HCEC 1CT (cell line): ENCODE measurements at places on chromosomes 7 and 10.
A peak's percentile ranks its signal among the peaks of the same experiment; 100 is the strongest.

- DNase-seq, result no peak
These were observed 54.1 kb upstream of the OPN4 start for GRCh38 chr10:86600296-86600695.

DNA sequence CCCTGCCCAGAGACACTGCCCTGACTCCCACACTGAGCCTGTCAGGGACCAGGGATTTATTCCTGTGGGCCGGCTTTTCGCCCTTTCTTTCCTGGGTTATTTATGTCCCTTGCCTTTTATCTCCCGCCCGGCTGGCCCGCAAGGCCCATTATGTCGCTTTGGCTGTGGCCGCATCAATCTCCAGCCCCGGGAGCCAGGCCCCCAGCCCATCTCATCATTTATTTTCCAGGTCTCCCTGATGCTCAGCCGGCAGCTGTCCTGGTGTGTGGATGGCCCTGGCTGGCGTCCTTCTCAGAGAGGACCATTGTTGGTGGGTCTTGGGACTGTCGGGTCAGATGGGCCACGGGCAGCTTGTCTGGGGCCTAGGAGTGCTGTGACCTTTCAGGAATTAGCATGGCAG lies 82.3 kb downstream of the FAM241B start:
- DNase-seq, result no peak

- DNase-seq, result no peak
These were observed 64.0 kb downstream of the LRRC4 start for GRCh38 chr7:127967281-127967680.

- DNase-seq, result no peak
These were observed 327.1 kb downstream of the FRMD4A start for GRCh38 chr10:14003517-14004184.

- no peak for DNase-seq
These were observed at the start of gene STAMBPL1 for GRCh38 chr10:88879534-88880281. Gene STAMBPL1 (plus strand): TSS chr10:88880245. CDS start chr10:88901709, 21,464 bp downstream.

GRCh38 chr10:126373147-126373546 lies 15.1 kb downstream of the ADAM12 start:
- DNase-seq, result no peak

- no peak for DNase-seq
These were observed 547.7 kb upstream of the DPP6 start for GRCh38 chr7:153504288-153505075.

GRCh38 chr7:122543891-122544290 lies 155.0 kb downstream of the RNF133 start:
- no peak for DNase-seq

GRCh38 chr10:21700474-21700873 lies 166.4 kb downstream of the MLLT10 start:
- DNase-seq, result no peak

GRCh38 chr10:61812052-61812721 lies 89.3 kb upstream of the ARID5B start:
- no peak for DNase-seq

GRCh38 chr10:20615395-20615794 lies 281.7 kb downstream of the NEBL start:
- DNase-seq, result no peak

- no peak for DNase-seq
These were observed 7.2 kb downstream of the TRPV6 start for GRCh38 chr7:142878315-142878714.

DNA sequence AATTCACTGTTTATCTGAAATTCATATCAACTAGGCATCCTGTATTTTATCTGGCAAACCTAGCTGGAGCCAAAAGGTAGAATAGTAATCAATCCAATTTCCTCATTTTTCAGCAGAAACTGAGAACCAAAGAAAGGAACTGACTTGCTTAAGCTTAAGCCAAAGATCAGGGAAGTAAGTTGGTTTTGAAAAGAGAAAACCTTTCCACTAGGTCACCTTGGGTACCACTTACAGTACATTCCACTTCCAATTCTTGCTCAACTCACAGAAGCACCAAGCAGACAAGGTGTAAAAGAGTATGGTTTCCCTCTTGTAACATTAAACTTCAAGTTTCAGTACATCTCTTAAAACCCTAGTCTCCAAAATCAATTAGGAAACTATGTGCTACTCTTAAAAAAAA lies 79.6 kb downstream of the ZFAND4 start:
- no peak for DNase-seq

DNA sequence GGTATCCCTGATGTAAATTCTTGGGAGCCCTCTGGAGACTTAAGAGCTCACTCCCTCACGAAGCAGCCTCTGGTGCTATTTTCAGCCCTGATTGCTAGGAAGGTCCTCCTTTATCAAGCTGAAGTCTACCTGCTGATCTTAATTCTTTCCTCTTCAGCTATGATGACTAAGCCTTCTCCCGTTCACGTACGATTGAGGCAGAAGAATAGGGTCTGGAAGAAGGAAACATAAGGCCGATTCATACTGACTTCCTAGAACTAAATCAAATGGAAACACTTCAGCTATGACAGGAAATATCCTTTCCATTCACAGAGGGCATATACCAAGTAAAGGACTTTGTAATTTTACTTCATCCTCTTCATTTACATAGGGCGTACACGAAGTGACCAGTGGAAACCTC lies 107.0 kb downstream of the CPXM2 start:
- no peak for DNase-seq

GRCh38 chr10:100909501-100910263 lies 3.1 kb upstream of the SLF2 start:
- DNase-seq, result no peak

DNA sequence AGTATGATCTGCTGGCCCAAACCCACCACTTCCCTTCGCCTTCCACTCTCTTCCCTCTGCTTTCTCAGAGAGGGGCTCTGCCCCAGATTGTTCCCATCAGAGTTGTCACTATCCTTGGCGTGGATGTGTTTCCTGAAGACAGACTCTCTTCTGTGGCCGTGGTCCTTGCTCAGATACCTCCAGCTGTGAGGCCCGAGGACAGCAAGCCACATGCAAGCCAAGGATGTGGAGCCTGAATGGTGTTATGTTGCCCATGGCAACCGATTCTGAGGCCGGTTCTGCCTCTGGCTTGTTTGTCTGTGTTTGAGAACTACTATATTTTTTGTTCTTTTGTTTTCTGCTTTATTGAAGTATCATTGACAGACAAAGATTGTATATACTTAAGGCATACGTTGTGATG lies 247.4 kb upstream of the PODXL start:
- no peak for DNase-seq

DNA sequence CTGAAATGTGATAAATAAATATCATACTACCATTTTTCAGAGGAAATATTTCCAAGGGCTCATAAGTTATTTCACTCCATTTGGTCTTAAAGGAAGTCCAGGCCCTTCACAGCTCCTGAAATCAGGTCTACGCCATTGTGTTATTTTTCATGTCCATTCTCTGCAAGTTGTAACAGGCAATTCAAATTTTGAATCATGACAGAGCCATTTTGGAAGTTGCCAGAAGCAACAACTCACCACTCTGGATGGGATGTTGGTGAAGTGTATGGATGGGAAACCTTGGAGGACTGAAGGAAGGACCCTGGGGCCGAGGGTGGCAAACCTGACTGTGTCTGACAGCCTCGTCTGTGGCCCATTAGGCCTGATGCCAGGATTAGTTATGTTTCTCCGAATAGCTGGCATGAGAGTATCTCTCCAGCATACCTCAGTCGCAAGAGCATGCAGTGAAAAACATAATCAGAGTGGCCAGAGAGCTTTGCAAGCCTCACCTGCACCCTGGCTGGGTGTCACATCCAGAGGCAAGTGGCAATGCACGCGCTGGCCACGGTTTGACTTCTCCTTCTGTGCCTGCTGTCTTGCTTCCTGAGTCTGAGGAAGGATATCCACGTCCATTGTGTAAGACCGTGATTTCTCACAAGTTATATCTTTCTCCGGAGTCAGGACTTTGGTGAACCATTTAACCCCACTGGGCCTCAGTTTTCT lies 87.1 kb downstream of the NRP1 start:
- DNase-seq, result no peak

DNA sequence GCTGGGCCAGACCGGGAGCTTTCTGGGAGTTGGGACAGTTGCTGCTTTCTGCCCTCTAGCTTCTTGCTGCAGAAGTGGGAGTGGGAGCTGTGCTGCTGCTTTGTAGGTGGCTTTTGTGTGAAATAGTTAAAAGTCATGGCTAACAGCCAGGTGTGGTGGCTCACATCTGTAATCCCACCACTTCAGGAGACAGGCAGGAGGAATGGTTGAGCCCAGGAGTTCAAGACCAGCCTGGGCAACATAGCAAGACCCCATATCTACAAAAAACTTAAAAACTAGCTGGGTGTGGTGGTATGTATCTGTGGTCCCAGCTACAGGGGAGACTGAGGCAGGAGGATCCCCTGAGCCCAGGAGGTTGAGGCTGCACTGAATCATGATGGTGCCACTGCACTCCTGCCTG lies 13.7 kb downstream of the TACR2 start:
- DNase-seq, result no peak

DNA sequence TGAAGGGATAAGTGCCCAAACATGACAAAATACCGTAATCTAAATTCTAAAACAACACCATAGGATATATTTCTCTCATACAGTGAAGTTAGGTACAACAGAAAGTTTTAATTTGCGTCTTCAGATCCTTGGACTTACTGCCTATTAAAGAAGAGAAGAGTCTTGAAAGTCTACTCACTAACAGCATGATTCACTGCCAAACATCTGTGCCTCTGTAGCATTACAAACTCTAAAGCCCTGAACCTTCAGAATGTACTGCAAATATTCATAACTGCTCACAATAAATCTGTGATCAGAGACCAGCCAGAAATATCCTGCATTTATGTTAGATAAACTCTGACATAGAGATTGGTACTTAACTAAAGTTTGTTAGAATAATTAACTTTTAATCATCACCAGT lies 365.3 kb downstream of the PARD3 start:
- no peak for DNase-seq

GRCh38 chr7:98884416-98884815 lies 6.1 kb downstream of the TRRAP start:
- no peak for DNase-seq

DNA sequence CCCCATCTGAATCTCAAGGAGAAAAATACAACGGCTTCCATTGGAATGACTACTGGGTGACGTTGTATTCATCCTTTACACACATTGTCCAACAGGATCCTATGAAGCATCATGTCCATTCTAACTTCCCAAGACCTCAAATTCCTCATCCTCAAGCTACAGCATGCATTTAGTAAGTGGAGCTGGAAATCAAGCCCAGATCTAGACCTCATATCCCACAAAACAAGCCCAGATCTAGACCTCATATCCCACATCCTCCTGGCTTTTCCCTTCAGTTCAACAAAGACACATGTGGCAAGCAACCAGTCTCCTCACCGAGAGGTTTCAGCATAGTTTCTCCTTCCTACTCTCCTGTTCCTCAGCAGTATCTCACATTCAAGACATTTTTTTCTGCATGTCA lies 12.2 kb downstream of the IGF2BP3 start:
- DNase-seq, result no peak

DNA sequence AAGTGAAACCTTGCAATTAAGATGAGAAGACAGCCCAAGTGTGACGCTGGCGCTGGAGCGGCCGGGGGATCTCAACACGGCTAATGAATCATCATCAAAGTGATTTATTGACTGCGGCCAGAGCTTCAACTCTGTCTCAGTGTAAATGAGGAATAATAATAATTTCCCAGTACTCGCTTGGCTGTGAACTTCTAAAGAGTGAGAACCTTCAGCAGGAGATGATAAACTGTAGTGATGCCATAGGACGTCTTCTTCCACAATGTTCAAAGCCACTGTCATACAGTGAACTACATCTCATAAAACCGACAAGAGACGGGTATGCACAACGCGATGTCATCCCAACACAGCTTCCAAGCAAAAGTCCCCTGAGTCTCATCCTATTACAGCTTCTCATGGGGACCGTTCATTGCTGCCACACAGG lies 123.6 kb upstream of the NOBOX start:
- no peak for DNase-seq

- DNase-seq, result no peak
These were observed 75.6 kb downstream of the MYOF start for GRCh38 chr10:93406364-93407145.

DNA sequence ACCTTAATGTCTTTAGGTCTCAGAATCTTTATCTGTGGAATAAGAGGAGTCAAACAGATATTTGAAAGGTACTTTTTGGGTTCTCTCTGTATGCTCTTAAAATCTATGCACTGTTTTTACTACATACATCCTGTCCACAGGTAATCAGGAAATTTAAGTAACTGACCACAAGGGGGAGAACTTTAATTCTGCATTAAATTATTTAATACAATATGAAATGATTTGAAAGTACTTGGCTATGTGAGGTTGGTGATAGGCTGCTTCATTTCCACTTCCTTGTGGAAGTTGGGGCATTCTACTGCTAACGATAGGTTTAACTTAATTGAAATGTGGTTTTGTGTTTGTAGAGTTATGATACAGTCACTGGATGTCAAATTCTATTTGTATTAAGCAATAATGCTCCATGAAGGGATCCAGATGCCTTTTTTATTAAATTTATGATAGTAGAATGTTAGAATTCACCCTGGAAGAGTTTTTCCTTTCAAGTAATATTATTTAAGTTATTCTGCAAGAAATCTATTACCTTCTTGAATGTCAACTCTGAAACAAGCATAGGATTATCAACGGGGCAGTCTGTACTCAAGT lies 6.0 kb downstream of the TEX47 start:
- DNase-seq, result peak; percentile 5

DNA sequence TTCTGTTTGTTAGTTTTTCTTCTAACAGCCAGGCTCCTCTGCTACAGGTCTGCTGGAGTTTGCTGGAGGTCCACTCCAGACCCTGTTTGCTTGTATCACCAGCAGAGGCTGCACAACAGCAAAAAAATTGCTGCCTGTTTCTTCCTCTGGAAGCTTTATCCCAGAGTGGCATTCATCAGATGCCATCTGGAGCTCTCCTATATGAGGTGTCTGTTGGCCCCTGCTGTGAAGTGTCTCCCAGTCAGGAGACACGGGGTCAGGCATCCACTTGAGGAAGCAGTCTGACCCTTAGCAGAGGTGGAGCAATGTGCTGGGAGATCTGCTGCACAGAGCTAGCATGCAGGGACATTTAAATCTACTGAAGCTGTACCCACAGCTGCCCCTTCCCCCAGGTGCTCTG lies 26.7 kb upstream of the CROT start:
- DNase-seq, result no peak

DNA sequence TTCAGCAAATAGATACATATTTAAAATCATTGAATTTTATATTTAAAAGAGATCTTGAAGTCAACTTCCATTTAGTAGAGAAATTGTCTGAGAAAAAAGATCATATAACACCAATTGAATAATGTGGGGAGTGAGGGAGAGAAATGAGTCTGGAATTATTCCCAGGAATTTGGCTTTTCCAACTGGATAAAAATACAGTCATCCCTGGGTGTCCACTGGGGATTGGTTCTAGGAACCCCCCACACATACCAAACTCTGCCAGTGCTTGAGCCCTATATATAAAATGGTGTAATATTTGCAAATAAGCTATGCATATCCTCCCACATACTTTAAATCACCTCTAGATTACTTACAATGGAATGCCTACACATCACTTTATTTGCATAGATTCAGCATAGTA lies 162.8 kb upstream of the SEMA3C start:
- DNase-seq, result no peak

GRCh38 chr7:106870983-106871410 lies 5.9 kb downstream of the PIK3CG start:
- no peak for DNase-seq
